GM23248 (cell line): ENCODE measurements at places on chromosomes 3 and 15. TPM values are rescaled to one million over a fixed set of nuclear protein-coding genes. Genes with fewer than 3 reads are reported as not detected.

GRCh38 chr3:39990532-39990931 lies 181.1 kb downstream of the MYRIP start:
- no peaks in the 10 kb centered on the region for H3K36me3 ChIP-seq
- peak; percentile 70 for DNase-seq
- H3K4me1 ChIP-seq: no peaks in the 10 kb centered on the region

GRCh38 chr3:136351905-136352304 lies 101.8 kb downstream of the PCCB start:
- H3K4me3 ChIP-seq: no peak overlapping the region
- H3K27me3 ChIP-seq: no peaks in the 10 kb centered on the region
- H3K27ac ChIP-seq: no peak overlapping the region
- H3K36me3 ChIP-seq: peaks cover 26% of the 10 kb centered on the region; the same call in 1 of the 2 replicates
- H3K4me1 ChIP-seq: peaks cover 27% of the 10 kb centered on the region

DNA sequence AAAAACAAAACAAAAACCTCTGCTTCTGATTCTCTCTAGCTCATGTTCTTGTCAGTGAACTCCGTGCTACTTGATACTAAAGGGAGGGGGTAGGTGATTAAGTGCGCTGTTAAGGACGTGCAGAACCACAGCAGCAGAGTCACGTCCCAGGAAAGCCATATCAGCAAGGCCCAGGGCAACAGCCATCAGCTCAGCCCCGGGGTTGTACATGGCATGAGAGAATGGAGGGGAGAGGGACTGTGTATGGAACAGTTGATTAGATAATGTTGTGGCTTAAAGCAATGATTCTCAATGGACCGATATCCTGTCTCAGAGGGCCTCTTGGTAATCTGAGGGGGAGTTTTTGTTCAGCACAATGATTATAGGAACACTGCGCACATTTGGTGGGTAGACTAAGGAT lies 27.6 kb downstream of the C2CD4A start:
- no peak overlapping the region for H3K4me3 ChIP-seq
- H3K27me3 ChIP-seq: no peaks in the 10 kb centered on the region
- no peak for DNase-seq
- no peak overlapping the region for H3K27ac ChIP-seq
- peaks cover 9% of the 10 kb centered on the region for H3K4me1 ChIP-seq

Gene SERINC4
- not detected in 2 replicates for polyA plus RNA-seq

DNA sequence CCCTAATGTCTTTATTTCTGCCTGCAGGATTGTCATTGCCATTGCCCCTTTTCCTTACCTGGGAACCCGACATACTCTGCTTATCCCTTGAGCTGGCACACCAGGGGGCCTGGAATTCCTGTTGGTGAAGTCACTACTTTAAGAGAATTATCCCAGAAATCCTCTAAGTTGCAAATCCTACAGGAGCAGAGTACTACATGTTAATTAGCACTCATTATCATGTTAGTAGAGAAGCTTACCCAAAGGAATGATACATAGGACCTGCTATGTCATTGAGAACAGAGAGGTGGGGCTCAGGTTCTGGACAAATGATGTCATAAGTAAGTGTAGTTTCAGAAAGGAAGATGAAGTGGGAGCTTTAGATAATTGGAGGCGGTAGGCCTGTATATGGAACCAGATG lies 27.4 kb downstream of the SCG5 start:
- H3K27me3 ChIP-seq: no peaks in the 10 kb centered on the region
- H3K27ac ChIP-seq: peak overlapping the region; percentile 95
- DNase-seq: peak; percentile 44

Gene CLDN18
- polyA plus RNA-seq: 0.18 TPM in 2 replicates

Gene CASR
- polyA plus RNA-seq: not detected in 2 replicates

- no peak overlapping the region for H3K27ac ChIP-seq
- H3K27me3 ChIP-seq: no peaks in the 10 kb centered on the region
- peaks cover 22% of the 10 kb centered on the region for H3K4me1 ChIP-seq
- no peaks in the 10 kb centered on the region for H3K36me3 ChIP-seq
- DNase-seq: no peak
Measured at GRCh38 chr3:157354254-157354653, 82.4 kb upstream of the PTX3 start.

- no peak overlapping the region for H3K4me3 ChIP-seq
- no peak overlapping the region for H3K27ac ChIP-seq
- peak; percentile 10 for DNase-seq
- no peaks in the 10 kb centered on the region for H3K4me1 ChIP-seq
Measured at GRCh38 chr3:85574006-85574705, 615.4 kb downstream of the CADM2 start.

DNA sequence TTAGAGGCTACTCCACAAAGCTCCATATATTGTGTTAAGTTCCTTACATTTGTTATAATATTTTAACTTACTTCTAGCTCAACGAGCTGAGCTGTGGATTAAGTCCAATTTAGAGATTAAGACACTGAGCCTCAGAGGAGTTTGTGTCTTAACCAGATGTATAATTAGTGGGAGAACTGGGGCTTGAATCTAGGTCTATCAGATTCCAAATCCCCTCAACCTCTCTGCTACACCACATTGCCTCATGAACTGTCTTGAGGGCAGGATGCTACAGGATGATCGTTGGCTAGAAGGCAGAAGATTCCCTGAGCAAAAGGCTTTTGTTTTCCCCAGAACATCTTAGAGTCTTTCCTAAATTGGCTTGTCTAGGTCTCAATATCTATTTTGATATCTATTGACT lies 890.8 kb downstream of the NAALADL2 start:
- H3K27me3 ChIP-seq: no peaks in the 10 kb centered on the region
- no peaks in the 10 kb centered on the region for H3K36me3 ChIP-seq
- no peak overlapping the region for H3K27ac ChIP-seq

Gene TMIE
- 0.19 TPM in 1 of 2 replicates, not detected in the other for polyA plus RNA-seq

DNA sequence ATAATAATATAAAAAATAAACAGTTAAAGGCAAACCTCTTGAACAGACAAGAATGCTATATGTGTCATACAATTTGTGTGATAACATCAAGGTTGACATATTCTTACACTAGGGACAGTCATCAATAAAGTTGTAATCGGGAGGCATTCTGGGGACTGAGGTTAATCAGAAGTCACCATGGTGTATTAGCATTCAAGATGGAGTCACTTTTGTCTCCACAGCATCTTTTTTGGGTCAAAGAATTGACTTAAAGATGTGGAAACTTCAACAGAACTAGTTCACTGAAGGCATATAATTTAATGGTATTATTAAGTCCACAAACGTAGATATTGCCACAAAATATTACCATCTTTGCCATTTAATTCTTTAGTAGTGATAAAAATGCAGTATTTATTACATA lies 625.6 kb upstream of the NAALADL2 start:
- H3K27me3 ChIP-seq: no peaks in the 10 kb centered on the region
- no peaks in the 10 kb centered on the region for H3K36me3 ChIP-seq
- no peak for DNase-seq
- H3K4me1 ChIP-seq: peaks cover 10% of the 10 kb centered on the region
- no peak overlapping the region for H3K4me3 ChIP-seq

- no peaks in the 10 kb centered on the region for H3K27me3 ChIP-seq
- peak; percentile 75 for DNase-seq
- H3K4me3 ChIP-seq: no peak overlapping the region
- peak overlapping the region; percentile 65 for H3K27ac ChIP-seq
- no peaks in the 10 kb centered on the region; the same call in 1 of the 2 replicates for H3K36me3 ChIP-seq
Measured at GRCh38 chr3:149605902-149606301, 51.9 kb downstream of the WWTR1 start.

DNA sequence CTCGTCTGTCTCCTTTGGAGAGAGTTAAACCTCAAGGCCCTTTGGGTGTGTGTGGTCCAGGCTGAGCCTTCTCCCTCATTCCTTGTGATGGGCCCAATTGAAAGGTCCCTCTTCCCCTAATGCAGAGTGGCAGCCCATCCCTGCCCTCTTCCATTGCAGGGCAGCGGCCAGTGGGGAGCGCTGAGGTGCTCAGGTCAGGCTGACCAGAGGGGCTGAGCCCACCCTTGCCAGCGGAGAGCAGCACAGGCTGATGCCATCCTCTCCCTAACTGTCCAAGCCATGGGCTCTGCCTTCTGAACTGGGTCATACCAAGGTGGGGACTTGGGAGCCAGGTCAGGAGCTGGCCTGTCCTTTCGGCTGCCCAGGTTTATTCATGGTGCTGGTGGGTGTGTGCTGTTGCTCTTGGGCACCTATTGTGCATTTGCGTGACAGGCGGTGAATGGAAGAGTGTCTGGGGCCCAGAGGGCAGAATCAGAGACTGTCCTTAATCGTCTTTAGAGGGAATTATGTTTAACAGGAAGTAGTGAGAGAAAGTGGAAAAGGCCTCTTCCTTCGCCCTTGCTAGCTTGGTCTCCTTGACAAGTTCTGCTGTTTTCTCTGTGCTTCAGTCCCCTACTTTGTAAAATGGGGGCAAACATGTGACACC lies 96.9 kb downstream of the VGLL4 start:
- no peaks in the 10 kb centered on the region for H3K36me3 ChIP-seq
- no peak for DNase-seq
- H3K27ac ChIP-seq: no peak overlapping the region
- H3K4me1 ChIP-seq: peaks cover 53% of the 10 kb centered on the region
- H3K27me3 ChIP-seq: no peaks in the 10 kb centered on the region
- no peak overlapping the region for H3K4me3 ChIP-seq

GRCh38 chr3:43685921-43686320 lies 4.8 kb upstream of the ABHD5 start:
- H3K27ac ChIP-seq: no peak overlapping the region
- H3K4me3 ChIP-seq: no peak overlapping the region
- H3K27me3 ChIP-seq: no peaks in the 10 kb centered on the region
- peaks cover 4% of the 10 kb centered on the region; the same call in 1 of the 2 replicates for H3K4me1 ChIP-seq

DNA sequence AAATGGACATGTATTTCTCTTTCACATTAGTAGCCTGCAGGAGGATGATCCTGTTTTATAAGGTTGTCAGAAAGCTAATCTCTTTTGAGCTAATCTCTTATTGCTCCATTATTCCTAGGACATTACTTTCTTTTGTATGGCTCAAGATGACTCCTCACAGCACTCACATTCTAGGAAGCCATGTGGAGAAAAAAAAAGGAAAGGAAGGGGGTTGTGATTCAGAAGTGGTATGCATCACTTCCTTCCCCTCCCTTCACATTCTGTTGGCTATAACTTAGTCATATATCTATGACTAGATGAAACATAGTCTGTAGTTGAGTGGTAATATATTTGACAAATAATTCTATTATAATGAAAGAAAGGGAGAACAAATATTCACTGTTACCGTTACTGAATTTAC lies 168.8 kb upstream of the TTC14 start:
- no peak overlapping the region for H3K4me3 ChIP-seq
- no peaks in the 10 kb centered on the region for H3K27me3 ChIP-seq
- DNase-seq: peak; percentile 79
- no peaks in the 10 kb centered on the region for H3K36me3 ChIP-seq
- peak overlapping the region; percentile 17; the same call in 1 of the 2 replicates for H3K27ac ChIP-seq

GRCh38 chr15:51144021-51144532 lies 49.4 kb upstream of the TNFAIP8L3 start:
- peak overlapping the region; percentile 4; the same call in 1 of the 2 replicates for H3K27ac ChIP-seq
- DNase-seq: peak; percentile 72
- no peaks in the 10 kb centered on the region for H3K36me3 ChIP-seq

Gene ACAN
- polyA plus RNA-seq: not detected in 2 replicates

DNA sequence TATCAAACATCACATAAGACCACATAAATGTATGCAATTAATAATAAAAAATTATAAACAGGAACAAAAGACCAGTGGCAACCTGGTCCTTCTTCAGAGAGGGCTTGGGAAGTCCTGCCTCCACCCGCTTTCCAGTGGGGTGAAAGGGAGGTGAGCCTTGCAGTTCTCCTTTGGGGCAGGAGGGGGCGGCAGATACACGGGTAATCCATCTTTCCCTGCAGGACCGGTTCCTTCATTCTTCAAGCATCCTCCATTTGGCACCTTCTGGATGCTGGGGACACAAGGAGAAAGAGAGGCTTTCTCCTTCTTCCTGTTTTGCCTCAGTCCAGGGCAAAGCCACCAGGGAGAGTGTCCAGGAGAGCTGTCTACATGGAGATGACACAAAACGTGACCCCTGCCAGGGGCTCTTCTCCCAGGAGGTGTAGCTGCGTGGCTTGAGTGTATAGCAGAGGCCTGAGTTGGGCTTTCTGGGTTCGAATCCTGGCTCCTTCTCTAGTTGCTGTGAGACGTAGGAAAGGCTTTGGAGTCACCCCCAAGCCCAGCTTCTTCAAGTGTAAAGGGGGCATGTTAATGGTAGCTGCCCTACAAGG lies 23.2 kb downstream of the RPLP1 start:
- DNase-seq: peak; percentile 81
- H3K4me1 ChIP-seq: peaks cover 9% of the 10 kb centered on the region
- no peaks in the 10 kb centered on the region for H3K27me3 ChIP-seq
- no peak overlapping the region for H3K4me3 ChIP-seq
- H3K36me3 ChIP-seq: no peaks in the 10 kb centered on the region

Gene RGMA
- 0.65 and 0.84 TPM in 2 replicates for polyA plus RNA-seq

Gene ERICH6
- 0.13 TPM in 1 of 2 replicates, not detected in the other for polyA plus RNA-seq

- H3K4me1 ChIP-seq: peaks cover 8% of the 10 kb centered on the region
- H3K36me3 ChIP-seq: no peaks in the 10 kb centered on the region
- H3K27me3 ChIP-seq: no peaks in the 10 kb centered on the region
- H3K27ac ChIP-seq: no peak overlapping the region
- peak; percentile 44 for DNase-seq
Measured at GRCh38 chr3:79085171-79085570, 682.6 kb downstream of the ROBO1 start.

GRCh38 chr15:84108728-84109127 lies 126.8 kb upstream of the GOLGA6L4 start:
- no peak overlapping the region for H3K4me3 ChIP-seq
- DNase-seq: peak; percentile 33
- H3K27me3 ChIP-seq: no peaks in the 10 kb centered on the region
- H3K27ac ChIP-seq: no peak overlapping the region

GRCh38 chr3:168248383-168249204 lies 152.9 kb upstream of the GOLIM4 start:
- H3K36me3 ChIP-seq: no peaks in the 10 kb centered on the region
- H3K27me3 ChIP-seq: peaks cover 69% of the 10 kb centered on the region
- peak; percentile 68 for DNase-seq
- peak overlapping the region; percentile 77 for H3K4me3 ChIP-seq
- H3K4me1 ChIP-seq: peaks cover 11% of the 10 kb centered on the region; the same call in 1 of the 2 replicates

DNA sequence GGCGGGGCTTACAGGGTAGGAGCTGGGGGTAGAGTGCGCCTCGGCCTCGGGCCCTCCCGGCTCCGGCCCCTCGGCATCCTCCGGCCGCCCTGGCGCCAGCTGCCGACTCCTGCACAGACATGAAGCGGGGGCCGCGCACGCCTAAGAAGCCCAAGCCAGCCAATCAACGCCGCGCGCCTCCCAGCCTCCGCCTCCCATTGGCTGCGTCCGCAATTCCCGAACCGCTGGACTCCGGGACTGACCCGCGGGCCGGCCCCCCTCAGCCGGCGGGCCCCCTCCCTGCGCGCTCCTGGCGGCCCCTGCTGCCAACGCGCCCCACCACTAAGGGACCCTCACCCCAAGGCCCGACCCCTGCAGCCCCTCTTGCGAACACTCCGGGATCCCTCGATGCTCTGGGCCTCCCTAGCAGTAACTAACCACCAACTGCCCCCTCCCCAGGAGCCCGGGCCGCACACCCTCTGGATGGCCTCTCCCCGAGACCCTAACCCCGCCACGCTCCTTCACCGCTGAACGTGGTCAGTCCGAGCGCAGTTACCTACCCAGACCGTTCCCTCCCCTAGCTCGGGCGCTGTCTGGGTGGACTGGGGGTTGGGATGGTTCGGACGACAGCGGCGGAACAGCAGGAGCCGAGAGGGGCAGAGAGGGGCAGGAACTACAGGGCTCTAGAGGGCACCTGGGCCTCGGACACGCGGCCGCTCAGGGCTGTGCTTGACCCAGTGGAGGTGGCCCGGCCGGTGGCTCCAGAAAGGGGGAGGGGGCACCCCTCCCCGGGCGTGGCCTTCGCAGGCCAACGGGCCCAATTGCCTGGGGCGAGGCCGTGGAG lies 5.0 kb downstream of the GATA2 start:
- H3K27ac ChIP-seq: peak overlapping the region; percentile 88
- H3K4me1 ChIP-seq: peaks cover 29% of the 10 kb centered on the region
- H3K36me3 ChIP-seq: no peaks in the 10 kb centered on the region
- H3K4me3 ChIP-seq: peak overlapping the region; percentile 90
- DNase-seq: peak; percentile 99

Gene ROBO1
- polyA plus RNA-seq: 17.9 and 18.8 TPM in 2 replicates

Gene SEMA4B
- 4.5 and 4.7 TPM in 2 replicates for polyA plus RNA-seq
